Stimulated activated CD8-positive, alpha-beta memory T cell treated with anti-CD3 and anti-CD28 coated beads, Interleukin-4, amount 100 ng/mL, for 4 hours (primary cell): ENCODE measurements at places on chromosomes 2 and 18.

DNA sequence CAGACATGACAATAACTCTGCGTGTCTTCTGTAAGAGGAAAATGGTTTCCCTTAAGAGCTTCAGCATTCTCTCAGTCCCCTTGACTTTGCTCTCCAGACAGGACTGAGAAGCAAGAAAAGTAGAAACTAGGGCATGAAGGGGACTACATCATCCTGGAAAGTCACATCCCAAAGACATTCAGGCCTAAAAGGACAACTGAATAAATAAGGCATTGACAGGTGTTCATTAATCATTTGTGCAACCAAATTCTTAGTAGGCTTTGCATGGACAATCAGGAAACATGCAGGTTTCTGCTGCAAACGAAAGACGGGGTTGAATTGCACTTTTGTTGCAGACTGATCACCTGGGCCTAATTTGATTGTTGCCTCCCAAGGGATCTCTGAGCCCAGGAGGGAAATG, 1.2 kb upstream of the SGPP2 start:
- no peak for DNase-seq

DNA sequence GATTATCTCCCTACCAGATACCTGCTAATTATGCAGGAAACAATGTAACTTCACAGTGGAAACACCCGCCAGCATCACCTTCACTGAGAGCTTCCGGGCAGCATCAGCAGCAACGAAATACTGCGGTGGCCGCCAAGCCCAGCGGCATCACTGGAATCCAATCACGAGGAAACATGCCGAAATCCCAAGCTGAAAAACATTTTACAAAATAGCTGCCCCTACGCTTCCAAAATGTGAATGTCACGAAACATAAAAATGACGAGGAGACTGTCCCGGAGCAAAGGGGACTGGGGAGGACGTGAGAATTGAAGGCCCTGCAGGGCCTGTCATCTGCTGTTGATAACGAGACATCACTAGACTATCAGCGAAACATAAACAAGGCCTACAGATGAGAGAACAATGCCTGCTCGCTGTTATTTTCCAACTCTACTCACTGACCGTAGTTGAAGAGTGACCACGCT, 82.6 kb downstream of the HDAC4 start:
- no peak for DNase-seq

- no peak for DNase-seq
These were observed 32.1 kb upstream of the TTC39C start for GRCh38 chr18:23982155-23983079.

GRCh38 chr2:188291617-188292347, at the start of gene GULP1:
GULP1 (plus strand) TSS chr2:188291874; CDS start chr2:188477703, 185,829 bp downstream.
- DNase-seq = no peak

GRCh38 chr2:180324182-180324581, 317.1 kb upstream of the CWC22 start:
- no peak for DNase-seq

GRCh38 chr2:215277944-215278343, 33.9 kb upstream of the ATIC start:
- no peak for DNase-seq

DNA sequence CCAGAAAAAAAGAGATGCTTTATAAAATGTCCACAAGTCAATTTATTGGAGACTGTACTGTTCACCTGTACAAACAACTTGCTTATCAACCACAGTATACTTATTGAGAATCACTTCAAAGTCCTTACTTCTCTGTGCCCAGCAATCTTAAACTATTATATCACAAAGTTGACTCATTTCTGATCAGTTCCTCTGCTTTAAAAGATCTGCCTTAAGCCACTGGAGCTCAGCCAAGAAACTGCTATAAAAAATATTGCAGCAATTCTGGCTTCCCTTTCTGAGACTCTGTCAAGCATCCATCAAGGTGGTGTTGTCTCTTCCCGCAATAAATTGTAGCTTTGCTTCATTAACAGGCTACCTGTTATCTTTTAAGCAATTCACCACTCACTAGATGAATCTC, 375.2 kb upstream of the SPHKAP start:
- DNase-seq = no peak

GRCh38 chr2:2621855-2622254, 290.8 kb upstream of the MYT1L start:
- no peak for DNase-seq

DNA sequence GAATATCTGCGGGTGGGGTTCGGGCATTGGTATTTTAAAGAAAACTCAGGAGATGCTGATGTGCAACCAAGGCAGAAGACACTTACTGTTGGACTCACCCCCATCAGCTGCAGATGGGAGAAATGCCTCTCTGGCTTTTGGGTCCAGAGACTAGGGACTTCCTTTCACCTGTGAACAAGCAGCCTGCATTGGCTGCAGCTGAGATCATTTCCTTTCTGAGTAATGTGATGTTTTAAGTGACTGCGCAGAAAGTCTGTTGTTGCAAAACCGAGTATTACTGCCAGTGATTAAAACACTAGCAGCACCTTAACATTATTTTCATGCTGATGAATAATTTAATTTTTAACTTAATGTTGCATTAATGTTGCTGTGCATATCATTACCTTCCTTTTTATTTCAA, 143.0 kb downstream of the TSN start:
- no peak for DNase-seq

DNA sequence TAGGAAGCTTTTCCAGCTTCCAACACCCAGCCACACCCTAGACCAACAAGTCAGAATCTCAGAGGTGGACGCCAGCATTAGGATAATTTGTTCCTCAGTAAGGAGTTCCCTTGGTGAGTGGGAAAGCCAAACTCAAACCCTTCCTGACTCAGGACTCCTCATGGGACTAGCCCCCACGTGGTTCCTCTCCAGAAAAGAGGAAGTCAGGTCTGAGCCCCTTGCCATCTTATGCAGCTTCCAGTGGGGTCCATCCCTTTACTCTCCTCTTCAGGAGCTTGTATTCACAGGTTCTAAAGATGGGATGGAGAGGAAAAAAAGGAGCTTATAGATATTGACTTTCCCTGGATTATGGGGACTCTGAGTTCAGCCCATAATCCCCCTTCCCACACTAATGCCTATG, 14.8 kb upstream of the NOTO start:
- no peak for DNase-seq

DNA sequence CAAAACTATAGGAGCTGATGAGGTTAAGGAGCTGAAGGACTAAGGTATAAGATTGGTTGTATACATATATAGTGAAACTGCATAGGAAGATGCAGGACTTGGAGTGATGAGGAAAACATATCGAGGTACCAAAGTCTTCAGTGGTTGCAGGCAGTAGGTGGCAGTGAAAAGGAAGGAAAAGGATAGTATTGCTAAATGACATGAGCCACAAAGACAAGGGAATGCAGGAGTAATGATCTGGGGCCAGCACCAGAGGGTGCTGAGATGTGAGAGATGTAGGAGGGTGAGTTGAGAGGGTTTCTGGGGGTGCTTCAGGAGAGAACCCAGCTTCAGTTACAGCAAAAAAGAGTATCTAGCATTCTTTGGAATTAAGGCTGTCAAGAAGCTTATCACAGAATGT, 172.2 kb upstream of the MYO3B start:
- DNase-seq = no peak

DNA sequence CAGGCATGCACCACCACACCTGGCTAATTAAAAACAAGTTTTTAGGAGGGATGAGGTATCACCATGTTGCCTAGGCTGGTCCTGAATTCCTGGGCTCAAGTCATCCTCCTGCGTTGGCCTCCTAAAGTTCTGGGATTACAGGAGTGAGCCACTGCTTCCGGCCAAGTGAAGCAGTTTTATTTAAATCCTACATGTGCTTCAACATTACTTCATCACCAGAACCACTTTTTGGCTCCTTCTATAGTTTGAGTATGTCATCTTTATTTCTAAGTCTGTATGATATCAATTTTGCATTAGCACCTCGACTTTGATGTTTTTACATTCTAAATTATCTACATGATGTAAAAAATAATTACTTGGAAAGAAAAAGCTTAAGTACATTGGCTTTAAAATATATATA, 144.3 kb downstream of the FMNL2 start:
- DNase-seq = no peak

DNA sequence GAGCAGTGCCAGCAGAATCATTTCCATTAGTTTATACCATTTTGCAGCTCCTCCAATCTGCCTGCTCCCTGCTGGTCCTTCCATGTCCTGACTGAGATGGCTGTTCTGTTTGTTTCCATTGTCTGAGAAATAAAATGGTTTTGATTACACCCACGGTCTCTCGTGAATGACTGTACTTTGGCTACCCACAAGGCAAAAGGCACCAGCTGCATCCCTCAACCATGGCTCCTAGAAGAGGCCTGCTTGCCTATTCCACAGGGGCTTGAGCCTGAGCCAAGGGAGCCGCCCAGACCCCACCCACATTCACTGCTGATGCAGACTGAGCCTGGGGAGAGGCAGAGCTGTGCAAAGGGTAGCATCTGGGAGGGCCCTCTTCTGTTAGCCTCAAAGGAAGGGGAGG, 31.2 kb downstream of the MARCHF4 start:
- no peak for DNase-seq

GRCh38 chr2:227471924-227472264, at the start of gene AGFG1:
AGFG1 (plus strand) TSS chr2:227472156; CDS start chr2:227472422, 266 bp downstream.
- peak; percentile 80 for DNase-seq

DNA sequence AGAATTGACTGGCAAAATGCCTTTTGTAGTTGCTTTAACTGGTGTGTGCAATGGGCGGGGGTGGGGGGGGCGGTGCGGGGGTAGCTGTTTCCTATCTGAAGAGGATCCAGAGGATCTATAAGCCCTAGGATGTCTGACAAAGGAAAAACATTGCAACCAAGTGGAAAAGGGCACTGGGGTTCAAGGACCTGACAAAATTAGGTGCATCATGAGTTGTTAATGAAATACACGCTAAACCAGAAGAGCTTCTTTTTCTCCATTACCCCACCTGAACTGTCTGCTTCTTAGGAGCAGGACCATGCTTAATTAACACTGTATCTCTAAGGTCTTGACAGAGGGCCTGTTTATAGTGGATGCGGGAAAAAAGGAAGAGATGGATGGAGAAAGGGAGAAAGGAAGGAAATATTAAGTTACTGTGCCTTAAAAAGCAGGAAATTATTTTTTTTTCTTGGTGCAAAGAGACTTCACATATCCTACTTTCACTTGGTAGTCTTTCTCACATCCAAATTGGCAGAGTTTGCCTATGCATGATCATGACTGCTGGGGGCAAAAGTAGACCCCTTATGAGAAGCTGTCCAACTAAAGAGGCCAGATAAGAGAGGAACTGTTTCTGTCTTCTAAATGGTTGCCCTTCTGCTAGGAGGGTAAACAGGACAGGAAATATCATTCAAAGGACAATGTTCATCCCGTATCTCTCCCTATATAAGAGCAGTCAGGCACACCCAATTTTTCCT, 4.6 kb downstream of the RND3 start:
- DNase-seq = no peak

GRCh38 chr18:47619771-47620448, 310.5 kb downstream of the SMAD2 start:
- DNase-seq = no peak
